T-helper 22 cell (primary cell): ENCODE measurements at places on chromosomes 16 and 17.

DNA sequence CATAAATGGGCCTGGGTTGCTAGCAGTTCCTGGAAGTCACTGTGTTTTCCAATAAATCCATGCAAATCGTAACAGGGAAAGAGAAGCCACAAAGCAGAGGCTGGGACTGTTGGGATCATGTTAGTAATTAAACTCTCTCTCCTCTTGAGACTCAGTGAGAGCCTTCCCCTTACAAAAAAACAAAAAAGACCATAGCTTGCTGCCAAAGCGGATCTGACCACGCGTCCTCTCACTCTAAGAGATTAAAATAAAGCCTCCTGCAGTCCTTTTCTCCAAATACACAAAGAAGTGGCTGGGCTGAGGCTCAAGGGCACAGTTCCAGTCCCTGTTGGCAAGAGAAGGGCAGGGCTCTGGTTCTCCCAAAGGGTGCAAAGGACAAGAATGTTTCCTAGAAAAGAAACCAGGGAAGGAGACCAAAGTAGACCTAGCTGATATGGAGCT lies 38.5 kb downstream of the PIGL start:
- DNase-seq = no peak

GRCh38 chr17:16466407-16466806 lies 25.6 kb downstream of the LRRC75A start:
- DNase-seq = no peak

DNA sequence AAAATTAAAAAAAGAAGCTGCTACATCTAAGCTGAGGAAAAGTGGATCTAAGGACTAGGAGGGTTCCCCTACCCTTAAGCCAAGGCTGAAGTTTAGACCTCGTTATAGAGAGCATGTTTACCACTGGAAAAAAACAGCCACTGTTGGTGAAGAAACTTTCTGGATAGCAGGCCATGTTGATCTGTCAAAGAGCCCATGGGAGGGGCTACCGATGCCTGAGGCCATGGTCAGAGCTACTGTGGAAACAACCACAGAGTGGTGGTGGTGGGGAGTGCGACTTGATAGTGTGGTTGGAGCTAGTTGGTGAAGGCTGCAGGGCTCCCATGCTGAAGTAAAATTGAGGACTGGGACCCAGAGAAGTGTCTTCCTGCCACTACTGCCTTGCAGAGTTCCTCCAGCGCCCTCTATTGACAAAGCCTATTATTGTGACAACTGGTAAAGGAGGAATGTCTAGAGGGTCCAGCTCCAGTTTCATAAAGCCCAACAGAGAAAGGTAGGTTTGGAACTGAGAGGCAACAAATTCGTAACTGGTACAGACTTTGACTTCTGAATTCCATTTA lies 12.7 kb upstream of the FAM20A start:
- no peak for DNase-seq

GRCh38 chr16:74743668-74744299 lies 30.8 kb downstream of the FA2H start:
- DNase-seq = no peak

DNA sequence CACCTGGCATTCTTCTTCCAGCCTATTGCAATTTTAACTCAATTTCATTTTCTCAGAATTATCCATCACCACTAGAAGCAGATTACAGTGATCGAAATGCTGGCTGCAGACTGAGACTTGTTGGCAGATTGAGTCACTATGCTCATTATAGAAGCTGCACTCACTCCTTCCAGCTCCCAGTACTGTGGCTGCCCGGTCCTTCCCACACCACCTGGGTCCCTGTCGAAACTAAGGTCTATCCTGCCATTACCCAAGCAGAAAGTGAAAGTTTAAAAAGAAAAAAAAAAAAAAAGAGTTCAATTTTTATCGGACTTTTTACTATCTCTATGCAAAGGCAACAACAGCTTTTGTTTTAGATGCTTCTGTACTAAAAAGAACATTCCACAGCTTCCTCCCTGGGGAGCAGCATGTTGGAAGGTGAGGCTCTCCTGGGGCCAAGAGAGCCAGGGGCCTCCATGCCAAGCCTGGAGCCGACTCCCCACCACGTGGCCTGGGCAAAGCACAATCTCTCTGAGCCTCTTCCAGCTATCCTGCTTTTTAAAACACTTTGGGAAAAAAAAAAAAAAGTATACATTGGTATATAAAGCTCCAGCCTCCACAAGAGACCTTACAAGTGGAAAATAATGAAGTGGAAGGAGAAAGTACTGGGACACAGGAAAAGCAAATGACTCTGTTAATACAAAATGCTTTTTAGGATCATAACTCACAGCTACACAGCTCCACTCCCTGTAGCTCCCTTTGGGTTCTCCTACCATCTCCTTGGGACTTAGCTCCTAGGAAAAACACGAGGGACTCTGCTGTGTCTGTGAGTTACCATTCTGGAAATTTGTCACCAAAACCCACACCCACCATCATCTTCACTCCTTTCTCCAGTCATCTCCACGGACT lies 77.8 kb downstream of the USP31 start:
- no peak for DNase-seq

DNA sequence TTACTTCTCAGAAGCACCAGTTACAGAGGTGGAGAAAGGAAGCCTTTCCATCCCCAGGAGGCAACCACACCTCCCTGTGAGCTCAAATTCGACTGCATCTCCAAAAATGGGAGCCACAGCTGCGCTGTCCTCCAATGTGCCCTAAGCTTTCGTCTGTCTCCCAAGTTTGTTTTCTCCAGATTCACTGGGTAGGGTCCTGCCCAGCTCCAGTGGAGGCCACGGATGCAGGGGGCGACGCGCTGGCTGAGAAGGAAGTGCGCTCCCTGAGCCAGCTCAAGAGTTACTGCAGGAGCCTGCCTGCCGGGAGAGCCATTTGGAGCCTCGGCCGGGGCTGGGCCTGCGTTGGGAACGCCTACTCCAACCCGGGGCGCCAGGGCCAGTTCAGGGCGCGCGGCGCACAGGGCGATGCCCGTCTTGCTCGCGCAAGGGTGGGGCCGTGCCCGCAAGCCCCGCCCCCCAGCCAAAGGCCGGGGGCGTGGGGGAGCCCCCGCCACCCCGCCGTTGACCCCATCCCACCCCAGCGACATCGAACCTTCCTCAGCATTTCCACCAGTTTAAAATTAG lies 19.5 kb downstream of the SIAH1 start:
- DNase-seq = peak; percentile 49

DNA sequence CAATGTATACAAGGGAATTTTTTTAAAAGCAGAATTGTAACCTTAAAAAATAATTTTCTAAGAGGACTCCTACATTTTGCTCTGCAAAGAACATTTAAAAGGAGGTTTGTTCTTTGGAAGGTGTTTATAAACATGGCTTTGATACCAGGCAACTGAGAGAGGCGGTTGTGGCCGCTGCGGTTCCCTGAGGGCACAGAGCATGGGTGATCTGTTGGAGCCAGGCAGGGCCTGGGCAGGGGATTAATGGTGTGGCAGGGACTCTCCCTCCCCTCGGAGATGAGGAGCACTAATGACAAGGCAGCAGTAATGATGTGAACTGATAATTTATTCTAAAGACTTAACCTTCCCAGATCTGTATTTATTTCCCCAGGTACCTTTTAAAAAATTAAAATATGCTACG lies 65.4 kb downstream of the WWP2 start:
- no peak for DNase-seq

- DNase-seq = no peak
Observed at GRCh38 chr17:77810536-77810935, 148.0 kb upstream of the TNRC6C start.

GRCh38 chr17:77842528-77843147 lies 115.9 kb upstream of the TNRC6C start:
- no peak for DNase-seq

- no peak for DNase-seq
Observed at GRCh38 chr16:1426734-1427471, 4.0 kb upstream of the PERCC1 start.

DNA sequence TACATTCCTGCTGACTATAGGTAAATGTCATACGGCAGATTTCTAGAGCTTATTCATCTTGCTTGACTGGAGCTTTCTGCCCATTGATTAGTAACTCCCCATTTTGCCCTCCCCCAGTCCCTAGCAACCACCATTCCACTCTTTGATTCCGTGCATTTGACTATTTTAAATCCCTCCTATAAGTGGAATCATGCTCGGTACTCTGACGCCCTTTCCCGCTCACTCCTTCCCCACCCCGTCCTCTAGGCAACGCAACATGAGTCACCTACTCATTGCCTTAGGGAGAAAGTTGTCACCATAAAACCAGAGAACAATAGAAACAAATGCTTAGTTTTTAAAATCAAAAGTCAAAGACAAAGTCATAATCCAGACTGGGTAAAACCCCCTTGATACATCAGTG lies 45.5 kb upstream of the RBBP6 start:
- DNase-seq = no peak

GRCh38 chr16:26598061-26598460 lies 468.7 kb upstream of the C16orf82 start:
- DNase-seq = peak; percentile 53

- no peak for DNase-seq
Observed at GRCh38 chr17:74230896-74231295, 17.5 kb downstream of the TTYH2 start.

GRCh38 chr17:63349478-63350000 lies 96.6 kb downstream of the CYB561 start:
- no peak for DNase-seq

DNA sequence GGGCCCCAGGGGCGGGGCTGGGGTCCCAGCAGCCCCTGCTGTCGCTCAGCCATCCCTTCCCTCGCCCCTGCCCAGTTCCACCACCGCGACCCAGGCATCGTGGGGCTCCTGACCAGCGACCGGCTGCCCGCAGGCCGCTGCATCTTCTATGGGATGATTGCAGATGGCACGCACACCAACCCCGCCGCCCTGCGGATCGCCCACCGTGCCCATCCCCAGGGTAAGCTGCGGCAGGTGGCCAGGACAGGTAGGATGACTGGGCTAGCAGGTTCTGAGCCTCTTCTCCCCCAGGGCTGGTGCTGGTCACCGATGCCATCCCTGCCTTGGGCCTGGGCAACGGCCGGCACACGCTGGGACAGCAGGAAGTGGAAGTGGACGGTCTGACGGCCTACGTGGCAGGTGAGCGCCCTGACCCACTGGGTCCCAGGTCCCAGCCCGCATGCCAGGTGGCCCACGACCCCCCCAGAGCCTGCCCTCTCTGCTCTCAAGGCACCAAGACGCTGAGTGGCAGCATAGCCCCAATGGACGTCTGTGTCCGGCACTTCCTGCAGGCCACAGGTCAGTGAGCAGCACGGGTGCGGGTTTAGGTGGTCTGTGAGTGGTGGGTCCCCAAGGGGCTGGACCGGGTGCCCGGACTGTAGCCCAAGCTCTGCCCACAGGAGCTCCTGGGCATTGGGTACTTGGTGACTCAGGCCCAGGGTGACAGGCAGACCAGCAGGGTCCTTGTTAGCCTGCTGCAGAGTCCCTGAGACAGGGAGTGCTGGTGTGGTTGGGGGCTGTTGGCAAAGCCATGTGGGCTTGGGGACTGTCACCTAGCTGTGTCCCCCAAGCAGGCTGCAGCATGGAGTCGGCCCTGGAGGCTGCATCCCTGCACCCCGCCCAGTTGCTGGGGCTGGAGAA lies 2.8 kb downstream of the CEMP1 start:
- no peak for DNase-seq

DNA sequence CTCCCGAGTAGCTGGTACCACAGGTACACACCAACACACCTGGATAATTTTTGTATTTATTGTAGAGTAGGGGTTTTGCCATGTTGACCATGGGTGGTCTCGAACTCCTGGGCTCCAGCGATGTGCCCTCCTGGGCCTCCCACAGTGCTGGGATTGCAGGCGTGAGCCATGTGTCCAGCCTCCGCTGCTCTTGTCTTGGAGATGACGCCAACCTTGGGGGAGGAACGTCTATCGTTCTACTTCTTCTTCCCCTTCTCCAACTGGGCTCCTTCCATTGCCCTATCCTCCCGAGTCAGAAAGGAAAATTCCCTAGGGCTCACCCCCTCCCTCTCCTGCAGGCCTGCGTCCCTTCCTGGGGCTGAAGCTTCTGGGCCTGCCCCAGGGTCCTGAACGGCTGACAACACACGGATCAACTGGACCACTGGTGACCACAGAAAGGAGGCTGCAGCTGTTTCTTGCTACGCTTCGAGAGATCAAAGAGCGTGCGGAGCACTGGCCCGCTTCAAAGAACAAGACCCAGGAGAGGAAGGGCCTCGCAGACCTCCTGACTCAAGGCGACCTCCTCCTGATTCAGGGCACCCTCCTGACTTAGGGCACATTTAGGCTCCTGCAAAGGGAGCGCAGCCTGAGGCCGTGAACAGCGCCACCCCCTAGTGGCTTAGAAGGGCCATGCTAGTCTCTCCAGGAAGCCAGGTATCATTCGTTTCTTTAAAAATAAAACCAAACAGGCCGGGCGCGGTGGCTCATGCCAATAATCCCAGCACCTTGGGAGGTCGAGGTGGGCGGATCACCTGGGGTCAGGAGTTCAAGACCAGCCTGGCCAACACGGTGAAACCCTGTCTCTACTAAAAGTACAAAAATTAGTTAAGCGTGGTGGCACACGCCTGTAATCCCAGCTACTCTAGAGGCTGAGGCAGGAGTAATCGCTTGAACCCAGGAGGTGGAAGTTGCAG lies 48.5 kb upstream of the HELZ start:
- peak; percentile 35 for DNase-seq

- no peak for DNase-seq
Observed at GRCh38 chr17:75695830-75696271, 25.4 kb upstream of the ITGB4 start.

GRCh38 chr17:50169121-50169764 lies 3.4 kb downstream of the SGCA start:
- peak; percentile 35 for DNase-seq
